RPMI7951 (cell line): ENCODE measurements at places on chromosomes 7 and 10.

GRCh38 chr10:70499836-70500167 lies 21.2 kb downstream of the PALD1 start:
- DNase-seq, result no peak

- DNase-seq, result no peak
Measured at GRCh38 chr10:124008187-124008586, 85.2 kb downstream of the CHST15 start.

DNA sequence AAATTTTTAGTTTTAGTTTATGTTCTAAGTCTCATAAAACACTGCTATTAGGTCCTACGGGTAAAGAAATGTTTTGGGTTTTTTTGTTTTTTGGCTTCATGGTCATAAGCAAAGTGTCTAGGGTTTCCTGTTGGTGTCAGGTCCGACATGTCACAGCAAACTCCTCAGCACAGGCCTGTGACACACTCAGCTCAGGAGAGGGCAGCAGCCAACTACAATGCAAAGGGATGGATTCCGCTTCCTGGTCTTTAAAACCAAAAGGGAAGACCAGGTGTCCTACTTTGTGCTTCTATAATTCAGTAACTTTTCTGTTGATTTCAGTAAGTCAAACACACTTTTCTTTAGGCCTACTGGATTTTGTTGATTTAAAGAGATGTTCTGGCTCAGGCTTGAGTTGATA lies 83.8 kb upstream of the MACROH2A2 start:
- DNase-seq, result peak; percentile 47

- DNase-seq, result peak; percentile 84
Measured at GRCh38 chr10:17617031-17617911, at the start of gene HACD1. HACD1 (minus strand) TSS chr10:17617374; CDS start chr10:17617339, 35 bp downstream.

DNA sequence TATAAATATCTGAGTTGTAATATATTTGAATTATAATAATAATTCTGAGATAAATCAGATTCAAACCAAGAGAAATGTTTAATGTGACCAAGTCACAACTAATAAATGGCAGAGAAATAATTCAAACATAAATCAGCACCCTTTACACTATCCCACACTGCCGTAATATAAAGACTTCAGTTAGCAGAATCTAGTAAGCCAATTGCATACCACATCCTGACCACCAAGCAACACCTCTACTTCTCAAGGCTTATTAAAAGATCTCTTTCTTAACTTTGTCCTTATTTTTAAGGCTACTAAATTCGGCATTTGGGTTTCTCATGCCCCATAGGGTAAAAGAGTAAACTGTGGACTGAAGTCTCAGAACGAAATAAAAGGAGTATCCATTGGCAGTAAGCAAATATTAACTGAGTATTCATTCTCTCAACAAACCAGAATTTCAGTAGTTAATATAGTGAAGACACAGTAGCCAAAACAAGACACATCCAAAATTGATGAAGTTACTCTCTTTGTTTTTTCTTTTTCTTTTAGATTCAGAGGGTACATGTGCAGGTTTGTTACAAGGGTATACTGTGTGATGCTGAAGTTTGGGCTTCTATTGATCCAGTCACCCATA lies 14.8 kb downstream of the ACBD5 start:
- no peak for DNase-seq
